IPS-NIHi11 (cell line): ENCODE measurements at places on chromosomes 4 and X.

DNA sequence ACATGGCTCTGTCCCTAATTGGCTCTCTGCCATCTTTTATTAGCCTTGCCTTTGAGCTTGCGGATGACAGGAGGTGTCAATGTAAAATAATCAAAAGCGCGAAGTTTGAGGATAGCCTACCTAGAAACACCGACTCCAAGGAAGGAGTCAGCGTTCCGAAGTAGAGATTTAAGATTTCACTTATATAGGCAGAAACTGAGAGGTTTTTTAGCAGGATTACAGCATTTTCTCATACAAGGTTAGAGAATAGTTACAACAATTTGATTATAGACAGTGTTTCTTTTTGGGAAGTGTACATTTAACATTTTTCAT lies 499 bp upstream of the NFXL1 start:
- DNase-seq, result no peak

DNA sequence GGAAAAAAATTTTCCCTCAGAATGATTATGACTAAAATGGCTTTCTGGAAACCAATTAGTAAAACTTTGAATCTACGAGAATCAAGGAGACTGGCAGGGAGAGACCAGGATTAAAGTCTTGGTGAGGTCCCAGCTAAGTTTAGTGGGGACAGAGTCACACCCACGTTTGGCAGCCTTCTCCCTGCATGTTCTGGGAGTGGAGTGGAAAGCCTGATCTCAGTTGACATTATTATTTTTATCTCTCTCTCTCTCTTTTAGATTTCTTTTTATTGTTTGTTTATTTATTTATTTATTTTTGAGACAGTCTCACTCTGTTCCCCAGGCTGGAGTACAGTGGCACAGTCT lies 67.8 kb downstream of the MED28 start:
- DNase-seq, result no peak

- no peak for DNase-seq
These were observed 35.4 kb upstream of the YTHDC1 start for GRCh38 chr4:68385267-68385666.

DNA sequence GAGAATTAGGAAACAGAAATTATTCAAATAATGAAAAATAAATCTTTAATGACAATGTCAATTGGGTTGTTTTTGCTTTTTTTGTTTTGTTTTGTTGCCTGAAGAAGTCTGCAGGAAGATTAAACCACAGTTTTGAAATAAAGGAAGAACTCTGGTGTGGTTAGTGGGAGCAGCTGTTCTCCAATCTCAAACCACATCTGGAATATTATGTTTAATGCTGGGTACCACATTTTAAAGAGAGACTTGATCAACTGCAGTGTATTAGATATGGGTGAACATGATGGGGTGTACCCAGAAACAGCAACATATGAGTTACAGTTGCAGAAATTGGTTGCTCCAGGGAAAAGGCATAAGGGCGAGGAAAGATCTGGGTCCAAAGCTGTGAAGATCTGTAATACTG lies 171.2 kb upstream of the RPL34 start:
- no peak for DNase-seq

DNA sequence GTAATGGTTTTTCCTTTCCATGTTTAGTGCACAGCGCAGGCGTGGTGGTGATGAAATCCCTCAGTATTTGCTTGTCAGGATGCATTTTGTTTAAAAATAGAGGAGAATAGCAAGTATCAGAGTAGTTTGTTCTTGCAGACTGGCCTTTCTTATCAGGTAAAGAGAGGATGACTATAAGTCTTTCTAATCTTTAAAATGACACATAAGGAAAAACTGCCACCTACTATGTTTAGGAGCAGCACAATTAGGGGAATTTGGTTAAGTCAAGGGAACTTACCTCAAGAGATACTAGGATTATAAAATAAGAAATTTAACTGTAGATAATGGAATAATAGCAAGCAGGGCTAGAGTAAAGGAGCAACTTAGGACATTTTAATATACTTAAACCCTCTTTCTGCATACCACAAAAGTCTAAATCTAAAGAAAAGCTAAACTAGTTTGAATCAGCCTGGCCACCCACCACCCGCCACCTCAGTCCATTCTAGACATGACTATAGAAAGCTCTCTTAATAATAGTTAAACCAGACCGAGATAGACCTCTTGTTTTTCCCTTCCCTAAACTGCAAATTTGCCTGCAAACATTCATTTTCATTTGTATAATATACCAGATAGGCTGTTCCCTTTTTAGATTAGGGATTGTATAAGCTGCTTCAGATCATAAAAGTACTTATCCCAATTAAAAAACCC lies 62.0 kb downstream of the APOOL start:
- no peak for DNase-seq

- DNase-seq, result no peak
These were observed 19.1 kb downstream of the CCSER1 start for GRCh38 chr4:90146306-90146705.

GRCh38 chr4:43716721-43717395 lies 731.8 kb downstream of the KCTD8 start:
- DNase-seq, result no peak

GRCh38 chr4:2462992-2463762 lies 5.7 kb upstream of the RNF4 start:
- peak; percentile 2 for DNase-seq

DNA sequence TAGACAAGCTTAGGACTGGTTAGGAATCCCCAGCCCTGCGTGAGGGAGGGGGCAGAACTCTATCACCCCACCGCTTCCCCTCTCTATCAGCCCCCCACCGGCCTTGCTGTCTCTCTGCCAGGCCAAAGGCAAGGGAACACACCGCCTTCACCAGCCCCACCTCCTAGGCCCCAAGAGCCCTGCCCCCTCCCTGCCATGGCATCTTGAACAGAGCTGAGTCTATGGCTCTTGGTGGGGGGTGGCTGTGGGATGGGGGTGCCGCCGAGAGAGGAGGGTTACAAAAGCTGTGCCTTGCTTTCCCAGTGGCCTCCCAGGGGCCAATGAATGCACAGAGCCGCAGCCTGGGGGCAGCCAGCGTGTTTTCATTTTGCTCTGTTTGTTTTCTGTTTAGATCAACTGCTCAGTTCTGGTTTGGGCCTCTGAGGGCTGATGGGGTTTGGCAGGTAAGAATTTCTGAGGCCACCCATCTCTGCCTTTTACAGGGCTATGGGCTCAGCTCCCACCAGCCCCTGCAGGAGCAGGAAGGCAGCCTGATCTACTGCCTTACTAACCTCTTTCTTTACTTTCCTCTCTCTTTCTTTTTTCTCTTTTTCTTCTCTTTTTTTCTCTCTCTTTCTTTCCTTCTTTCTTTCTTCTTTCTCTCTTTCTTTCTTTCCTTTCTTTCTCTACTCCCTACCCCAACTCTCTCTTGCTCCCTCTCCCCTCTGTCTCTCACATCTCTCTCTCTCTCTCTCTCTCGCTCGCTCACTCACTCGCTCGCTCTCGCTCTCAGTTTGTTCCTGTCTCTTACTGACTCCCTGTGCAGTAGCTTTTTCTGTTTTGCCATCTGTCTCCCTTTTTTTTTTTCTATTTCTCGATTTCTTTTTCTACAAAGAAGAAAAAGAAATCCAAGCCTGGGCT lies 128.3 kb downstream of the PJA1 start:
- peak; percentile 7 for DNase-seq
